ENCODE measurements at places on chromosomes 4 and X.

DNA sequence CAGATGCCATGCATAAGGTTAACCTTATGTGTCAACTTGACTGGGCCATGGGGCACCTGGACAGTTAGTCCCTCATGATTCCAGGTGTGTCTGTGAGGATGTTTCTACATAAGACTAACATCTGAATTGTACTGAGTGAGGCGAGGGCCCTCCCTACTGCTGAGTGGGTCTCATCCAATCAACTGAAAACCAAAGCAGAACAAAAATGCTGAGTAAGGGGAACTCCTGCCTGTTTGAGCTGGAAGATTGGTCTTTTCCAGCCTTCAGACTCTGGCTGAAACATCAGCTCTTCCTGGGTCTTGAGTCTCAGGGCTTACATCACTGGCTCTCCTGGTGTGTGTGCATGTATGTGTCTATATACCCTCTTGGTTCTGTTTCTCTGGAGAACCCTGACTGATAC is 13.8 kb downstream of the NELFA start:
- no peak for DNase-seq

- no peak for DNase-seq
Measured at GRCh38 chr4:108361446-108361820, 192.7 kb upstream of the LEF1 start.

GRCh38 chr4:33052241-33052640 is 2332.1 kb downstream of the PCDH7 start:
- DNase-seq, result no peak

DNA sequence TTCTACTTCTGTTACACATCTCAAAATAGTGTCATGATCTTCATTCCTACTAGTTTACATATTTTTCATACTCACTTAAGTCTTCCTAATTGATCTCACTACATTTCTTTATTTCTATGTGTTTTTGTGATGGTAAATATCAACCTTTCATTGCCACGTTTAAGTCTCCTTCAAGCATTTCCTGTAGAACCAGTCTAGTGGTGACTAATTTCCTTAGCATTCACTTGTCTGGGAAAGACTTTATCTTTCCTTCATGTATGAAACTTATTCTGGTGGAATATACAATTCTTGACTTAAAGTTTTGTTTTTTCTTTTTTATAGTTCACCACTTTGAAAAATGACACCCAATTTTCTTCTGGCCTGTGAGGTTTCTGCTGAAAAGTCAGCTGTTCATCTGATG is 181.4 kb upstream of the NEIL3 start:
- DNase-seq, result no peak

- DNase-seq, result no peak
Measured at GRCh38 chr4:94852616-94853015, 94.9 kb downstream of the BMPR1B start.

GRCh38 chr4:148716431-148717052 is 274.3 kb upstream of the NR3C2 start:
- no peak for DNase-seq

GRCh38 chrX:42725196-42725595 is 52.8 kb downstream of the PPP1R2C start:
- no peak for DNase-seq

GRCh38 chr4:147247579-147247978 is 233.3 kb upstream of the EDNRA start:
- no peak for DNase-seq

GRCh38 chr4:81096566-81096965 is 66.1 kb downstream of the BMP3 start:
- no peak for DNase-seq

DNA sequence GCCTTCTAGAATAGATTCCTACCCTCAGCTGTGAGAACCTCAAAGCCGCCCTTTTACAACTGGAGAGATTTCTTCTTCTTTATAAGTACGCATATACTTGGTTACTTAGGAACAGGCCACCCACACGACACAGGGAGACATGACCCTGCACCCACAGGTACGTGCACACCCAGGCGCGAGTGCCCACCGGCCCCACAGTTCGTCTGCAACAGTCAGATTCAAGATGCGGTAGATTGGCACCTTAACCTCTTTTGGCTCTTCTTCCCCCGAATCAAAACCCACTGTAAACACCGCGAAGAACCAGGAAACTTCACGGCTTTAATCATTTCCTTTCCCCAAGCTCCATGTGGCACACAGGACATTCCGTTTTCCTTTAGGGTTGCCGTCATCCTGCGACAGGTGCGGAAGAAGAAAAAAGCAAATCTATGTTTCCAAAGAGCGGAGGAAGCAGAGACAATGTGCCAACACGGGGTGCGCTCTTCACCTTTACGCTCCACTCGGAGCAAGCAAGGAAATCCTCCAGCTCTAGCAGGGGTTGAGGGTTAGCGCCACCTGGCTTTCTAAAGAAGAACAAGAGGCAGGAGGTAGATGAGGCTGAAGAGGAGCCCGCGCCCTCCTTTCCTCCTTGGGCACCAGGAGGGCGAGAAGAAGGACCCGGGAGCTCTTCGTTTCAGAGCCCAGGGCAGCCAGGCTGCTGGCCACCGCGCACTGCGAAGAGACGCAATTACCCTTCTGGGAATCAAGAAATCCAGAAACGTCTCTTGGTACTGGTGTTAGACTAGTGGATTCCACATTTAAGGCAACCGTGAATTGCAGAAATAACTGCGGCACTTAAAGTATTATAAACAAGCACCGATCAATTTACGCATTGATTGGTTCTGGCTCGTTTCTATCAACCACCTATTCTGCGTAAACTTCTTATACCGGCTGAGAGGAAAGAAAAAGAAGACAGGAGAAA is 35.7 kb downstream of the HAND2 start:
- DNase-seq, result no peak

GRCh38 chr4:25861951-25862410 is 807 bp downstream of the SEL1L3 start:
- DNase-seq, result no peak

Data from activated CD8-positive, alpha-beta memory T cell treated with anti-CD3 and anti-CD28 coated beads for 4 hours (primary cell).